BJ (cell line): ENCODE measurements at places on chromosomes 7 and 10.

GRCh38 chr10:13698217-13698616 is 111.5 kb downstream of the PRPF18 start:
- DNase-seq, result no peak

GRCh38 chr10:79166312-79166721 is 97.6 kb downstream of the ZMIZ1 start:
- DNase-seq, result no peak

GRCh38 chr7:158295966-158296797 is 291.4 kb downstream of the PTPRN2 start:
- DNase-seq, result no peak

DNA sequence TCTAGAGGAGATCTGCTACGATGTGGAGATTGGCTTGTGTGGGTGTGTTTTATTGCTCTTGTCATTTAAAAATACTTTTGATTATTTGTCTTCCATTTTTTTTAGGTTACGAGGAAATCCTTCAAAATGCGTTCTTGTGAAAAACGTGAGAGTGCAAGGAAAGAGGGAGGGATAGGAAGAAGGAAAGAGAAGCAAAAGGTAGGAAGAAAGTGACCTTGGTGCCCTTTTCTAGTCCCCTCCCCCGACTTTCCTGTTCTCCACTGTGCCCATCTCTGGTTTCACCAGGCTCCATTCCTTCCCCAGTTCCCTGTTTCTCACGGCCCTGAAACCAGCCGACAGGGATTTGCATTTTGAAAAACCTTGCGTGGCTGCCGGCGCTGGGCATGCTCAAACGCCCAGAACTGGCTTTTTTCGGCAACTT is 506 bp upstream of the GNAI1 start:
- no peak for DNase-seq

DNA sequence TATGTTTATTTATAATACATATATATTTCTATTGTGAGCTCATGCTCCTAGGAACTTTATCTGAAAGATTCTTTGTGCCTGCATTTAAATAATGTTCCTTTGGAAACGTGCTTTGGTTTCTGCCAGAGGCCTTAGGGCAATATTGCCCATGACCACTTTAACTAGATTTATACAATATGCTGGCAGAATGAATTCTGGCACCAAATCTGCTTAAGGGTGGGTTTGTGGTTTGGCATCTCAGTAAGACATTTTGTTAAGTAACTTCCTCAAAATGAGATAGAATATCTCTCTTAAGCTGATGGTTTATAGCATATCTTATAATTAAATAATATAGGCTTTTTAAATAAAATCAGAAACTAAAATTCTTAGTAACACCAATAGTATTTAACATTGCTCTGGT is 252.9 kb downstream of the RNLS start:
- no peak for DNase-seq

- no peak for DNase-seq
These were observed 79.6 kb upstream of the STRIP2 start for GRCh38 chr7:129354428-129355157.

DNA sequence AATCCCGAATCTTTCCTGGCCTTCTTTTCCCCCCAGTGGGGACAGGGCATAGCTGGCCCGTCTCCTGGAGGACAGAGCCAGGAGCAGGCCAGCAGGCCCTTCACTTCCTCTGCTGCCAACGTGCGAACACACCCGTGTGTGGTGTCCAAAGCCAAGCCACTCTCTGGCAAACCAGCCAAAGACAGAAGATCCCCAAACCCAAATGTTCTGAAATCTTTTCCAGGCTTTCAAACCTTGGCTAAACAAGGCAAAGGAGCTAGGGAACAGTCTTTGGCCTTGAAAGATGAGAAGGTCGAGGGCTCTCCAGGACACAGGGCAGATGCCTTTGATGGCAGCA is 63.0 kb downstream of the PROSER2 start:
- no peak for DNase-seq

DNA sequence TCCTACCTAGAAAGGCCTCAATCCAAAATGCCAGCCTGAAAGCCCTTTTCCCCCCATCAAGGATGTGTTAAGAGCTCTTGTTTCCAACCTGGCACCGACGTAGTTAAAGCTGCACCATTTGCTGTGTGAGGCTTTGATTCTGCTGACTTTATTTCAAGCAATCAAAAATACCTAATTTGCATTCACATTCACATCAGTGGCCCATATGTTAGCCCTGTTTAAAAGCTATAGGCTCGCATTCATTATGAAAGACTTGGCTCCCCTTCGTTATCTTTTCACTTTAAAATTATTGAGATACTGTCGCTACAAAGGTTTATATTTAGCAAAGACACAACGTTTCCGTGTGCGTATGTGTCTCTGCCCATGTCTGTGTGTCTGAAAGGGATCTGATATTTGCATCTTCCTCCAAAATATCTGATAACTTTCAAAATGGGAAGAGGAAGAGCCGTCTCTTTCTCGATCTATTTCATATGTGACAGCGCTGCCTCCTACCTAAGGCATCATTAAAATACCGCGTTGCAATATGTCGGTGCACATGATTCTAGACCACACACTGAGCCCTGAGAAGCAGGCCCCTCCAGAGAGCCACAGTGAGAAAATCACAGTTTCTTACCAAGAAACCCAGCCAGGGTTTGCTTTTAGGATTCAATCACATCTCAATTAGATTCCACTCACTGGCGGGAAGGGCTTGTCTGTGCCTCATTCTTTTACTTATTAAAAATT is 57.1 kb upstream of the ITPRID1 start:
- no peak for DNase-seq

DNA sequence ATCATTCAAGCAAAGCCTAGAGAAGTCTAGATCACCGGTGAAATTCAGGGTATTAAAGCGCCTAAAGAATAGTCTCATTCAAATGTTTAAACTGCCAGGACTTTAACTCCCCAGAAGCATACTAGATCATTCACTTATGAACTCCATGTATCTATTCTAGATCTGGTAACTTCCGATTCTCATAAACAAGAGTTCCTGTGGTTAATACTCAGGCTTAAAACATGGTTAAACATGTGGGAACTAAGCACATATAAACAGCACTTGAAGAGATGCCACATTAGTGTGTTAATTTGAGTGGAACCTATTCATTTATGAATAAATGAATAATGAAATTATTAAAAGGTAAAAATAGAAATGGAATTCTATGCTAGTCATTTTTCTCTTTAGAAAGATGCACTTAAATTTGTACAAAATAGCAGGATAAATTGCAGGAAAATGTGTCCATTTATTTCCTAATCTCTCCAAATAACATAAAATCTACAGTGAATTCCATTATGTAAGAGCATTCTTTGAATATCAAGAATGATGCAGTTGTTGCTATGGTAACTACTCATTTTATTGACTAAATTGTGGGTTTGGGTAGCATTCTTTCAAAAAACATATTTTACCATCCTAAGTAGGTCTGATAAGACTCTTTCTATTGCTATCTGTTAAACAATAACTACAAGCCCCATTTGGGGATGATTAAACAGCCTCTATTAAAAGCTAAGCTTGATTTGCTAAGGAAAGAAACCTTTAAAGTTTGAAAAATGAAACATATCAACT is 147.6 kb upstream of the TMEM168 start:
- peak; percentile 40 for DNase-seq

DNA sequence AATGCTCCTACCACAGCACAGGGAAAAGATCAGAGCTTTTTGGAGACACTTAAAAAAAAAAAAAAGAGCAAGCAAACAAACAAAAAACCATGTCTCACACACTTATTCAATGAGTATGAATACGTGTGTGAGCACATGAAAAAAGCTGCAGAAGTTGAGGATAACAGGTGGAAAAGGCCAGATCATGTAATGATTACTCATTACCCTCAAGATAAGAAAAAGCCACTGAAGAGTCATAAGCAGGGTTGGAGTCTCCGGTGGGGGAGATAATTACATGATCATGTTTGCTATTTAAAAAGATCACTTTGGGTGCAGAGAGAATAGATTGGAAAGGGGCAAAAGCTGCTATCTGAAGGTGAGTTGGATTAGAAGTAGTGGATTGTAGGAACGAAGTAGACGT is 77.0 kb downstream of the POU6F2 start:
- no peak for DNase-seq

GRCh38 chr10:2529945-2530344 is 537.4 kb upstream of the PFKP start:
- no peak for DNase-seq

DNA sequence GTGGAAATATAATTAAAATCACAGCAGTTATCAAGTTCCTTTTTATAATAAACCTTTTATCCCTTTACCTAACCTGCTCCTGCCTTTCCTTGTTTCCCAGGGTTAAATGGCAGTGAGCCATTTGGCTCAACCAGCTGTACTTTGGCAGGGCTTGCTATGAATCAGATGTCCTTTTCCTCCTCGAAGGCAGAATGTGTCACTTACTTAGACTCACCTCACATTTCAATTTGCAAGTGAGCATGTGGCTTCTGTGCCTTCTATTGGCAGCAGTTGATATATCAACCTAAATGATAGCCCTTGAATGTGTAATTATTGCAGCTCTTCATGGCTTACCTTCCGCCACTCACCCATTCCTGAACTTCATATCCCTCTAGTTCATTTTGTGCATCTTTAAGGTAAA is 301.7 kb downstream of the CSTF2T start:
- peak; percentile 46 for DNase-seq

DNA sequence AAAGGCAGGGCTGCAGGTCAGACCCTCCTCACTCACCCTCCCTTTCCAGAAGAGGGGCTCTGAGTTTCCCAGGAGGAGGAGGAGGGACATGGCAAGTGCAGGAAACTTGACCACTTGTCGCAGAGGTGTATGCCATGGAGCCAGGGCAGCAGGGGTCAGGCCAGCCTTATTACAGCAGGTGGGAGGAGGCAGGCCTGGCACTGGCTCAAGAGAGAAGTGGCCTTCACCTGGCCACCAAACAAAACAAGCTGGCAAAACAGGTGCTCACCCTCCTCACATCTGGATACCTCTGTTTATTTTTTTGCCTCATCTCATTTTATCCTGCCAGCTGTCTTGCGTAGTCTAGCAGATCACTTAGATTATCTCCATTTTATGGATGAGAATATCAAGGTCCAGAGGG is 12.5 kb downstream of the COL13A1 start:
- DNase-seq, result no peak

DNA sequence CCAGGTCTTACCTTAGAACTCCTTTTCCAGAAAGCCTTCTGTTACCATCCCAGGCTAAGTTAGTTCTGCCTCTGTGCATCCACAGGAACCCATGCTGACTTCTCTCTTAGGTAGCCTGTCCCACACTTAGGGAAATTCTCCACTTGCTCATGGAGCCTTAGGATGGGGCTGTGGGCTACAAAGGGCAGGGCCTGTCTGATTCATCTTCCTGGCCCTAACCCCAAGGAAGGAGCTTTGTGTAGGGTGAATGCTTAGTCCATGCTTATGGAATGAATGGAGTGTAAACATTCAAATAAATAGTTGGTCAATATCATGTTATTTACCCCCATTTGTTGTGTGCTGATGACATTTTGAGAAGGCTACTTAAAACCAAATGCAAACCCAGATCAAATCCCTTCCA is 54.7 kb downstream of the EMX2 start:
- no peak for DNase-seq

DNA sequence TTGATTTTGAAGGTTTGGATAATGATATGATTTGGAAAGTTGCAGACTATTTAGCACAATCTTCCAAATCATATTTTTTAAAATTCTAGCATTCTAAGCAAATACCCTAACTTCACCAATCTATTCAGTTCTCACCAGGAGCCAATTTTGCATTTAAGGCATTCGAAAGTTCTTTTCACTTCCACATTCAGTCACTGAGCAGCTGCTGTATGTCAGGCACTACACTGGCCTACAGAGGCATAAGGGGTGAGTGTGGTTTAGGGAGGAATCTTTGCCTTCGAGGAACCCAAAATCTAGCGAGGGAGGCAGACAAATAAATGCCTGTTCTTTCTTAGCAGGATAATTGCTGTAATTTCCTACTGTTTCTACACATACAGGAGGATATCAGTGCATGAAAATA is 10.7 kb upstream of the UCN3 start:
- DNase-seq, result no peak

- no peak for DNase-seq
These were observed 68.0 kb upstream of the TNS3 start for GRCh38 chr7:47649919-47650318.

- DNase-seq, result peak; percentile 33
These were observed 12.7 kb upstream of the LARP4B start for GRCh38 chr10:944034-944831.

DNA sequence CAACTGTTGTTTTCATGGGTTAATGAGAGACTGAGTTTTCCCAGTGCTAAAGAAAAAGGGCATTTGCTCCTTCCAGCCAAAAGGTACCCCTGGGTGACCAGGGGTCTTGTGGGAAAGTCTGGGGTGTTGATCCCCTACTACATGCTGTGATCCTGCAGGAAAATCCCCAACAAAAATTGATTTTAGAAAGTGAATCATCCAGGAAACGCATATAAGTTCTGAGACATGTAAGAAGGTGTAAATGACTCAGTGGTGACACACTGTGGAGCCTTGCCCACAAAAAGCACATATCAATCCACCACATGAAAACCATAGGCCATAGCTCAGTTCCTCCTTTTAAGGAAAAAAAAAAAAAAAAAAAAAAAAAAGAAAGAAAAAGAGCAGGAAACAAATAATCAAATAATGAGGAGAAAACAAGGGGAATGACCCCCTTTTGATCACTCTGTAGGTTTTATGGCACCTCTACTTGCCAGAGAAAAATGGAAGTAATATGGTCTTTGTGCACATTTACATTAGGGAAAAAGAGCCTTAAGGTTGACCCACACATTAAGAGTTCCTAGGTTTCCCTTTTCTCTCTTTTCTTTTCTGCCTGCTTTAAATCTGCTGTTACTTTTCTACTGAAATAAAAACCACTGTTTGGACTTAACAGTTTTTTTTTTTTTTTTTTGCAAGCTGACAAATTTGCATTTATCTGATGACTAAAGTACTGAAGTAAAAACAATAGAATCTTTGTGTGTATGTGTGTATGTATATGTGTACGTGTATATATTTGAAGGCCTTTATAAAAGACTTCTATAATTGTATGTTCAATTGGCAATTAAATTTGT is 386.0 kb downstream of the KIF20B start:
- DNase-seq, result no peak

DNA sequence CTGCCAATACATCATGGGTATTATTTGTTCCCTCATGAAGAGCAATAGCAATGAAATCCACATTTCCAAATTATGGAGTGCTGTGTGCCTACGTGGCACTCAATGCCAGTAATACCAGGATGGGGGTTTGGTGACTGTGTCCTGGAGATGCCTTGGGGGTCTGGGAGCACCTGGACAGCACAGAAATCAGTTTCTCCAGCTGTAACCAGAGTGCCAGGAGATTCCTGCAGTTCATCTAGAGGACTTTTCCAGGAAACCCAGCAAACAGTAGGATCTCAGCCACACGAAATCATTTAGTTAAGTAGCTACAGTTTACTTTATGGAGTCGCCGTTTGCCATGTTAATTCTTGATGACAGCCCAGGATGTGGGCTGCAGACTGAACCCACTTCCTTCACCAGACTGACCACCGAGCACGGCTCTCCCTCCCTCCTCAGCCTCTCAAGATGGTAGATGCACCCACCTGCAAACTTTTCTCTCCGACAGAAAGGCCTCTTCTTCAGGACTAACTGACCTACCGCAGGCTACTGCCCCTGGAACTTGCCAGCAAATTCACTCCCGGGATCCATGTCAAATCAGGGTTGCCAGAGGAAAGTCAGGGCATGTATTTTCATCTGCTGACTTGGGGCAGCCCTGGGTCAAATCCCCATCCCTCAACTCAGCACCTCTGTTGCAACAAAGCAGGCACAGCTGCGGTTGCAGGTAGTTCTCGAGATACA is 30.3 kb downstream of the MKI67 start:
- DNase-seq, result no peak
